ENCODE measurements at places on chromosomes 6 and 20.

GRCh38 chr6:169622618-169623017, 79.2 kb downstream of the WDR27 start:
- DNase-seq = no peak

- no peak for DNase-seq
Observed at GRCh38 chr6:100479179-100480035, 14.7 kb upstream of the SIM1 start.

GRCh38 chr6:112620812-112621569, 273.9 kb downstream of the RFPL4B start:
- no peak for DNase-seq

- DNase-seq = peak; percentile 37
Observed at GRCh38 chr6:16683641-16684194, 77.5 kb downstream of the ATXN1 start.

- no peak for DNase-seq
Observed at GRCh38 chr20:59962155-59962554, 3.9 kb downstream of the CDH26 start.

- no peak for DNase-seq
Observed at GRCh38 chr20:31841928-31842327, 3.5 kb downstream of the FOXS1 start.

GRCh38 chr6:33764036-33764435, 17.3 kb upstream of the IP6K3 start:
- no peak for DNase-seq

GRCh38 chr6:105603788-105604586, 201.1 kb upstream of the PREP start:
- peak; percentile 35 for DNase-seq

- no peak for DNase-seq
Observed at GRCh38 chr6:10154251-10154650, 260.6 kb downstream of the TFAP2A start.

GRCh38 chr6:52537001-52537753, 39.7 kb downstream of the TRAM2 start:
- no peak for DNase-seq

DNA sequence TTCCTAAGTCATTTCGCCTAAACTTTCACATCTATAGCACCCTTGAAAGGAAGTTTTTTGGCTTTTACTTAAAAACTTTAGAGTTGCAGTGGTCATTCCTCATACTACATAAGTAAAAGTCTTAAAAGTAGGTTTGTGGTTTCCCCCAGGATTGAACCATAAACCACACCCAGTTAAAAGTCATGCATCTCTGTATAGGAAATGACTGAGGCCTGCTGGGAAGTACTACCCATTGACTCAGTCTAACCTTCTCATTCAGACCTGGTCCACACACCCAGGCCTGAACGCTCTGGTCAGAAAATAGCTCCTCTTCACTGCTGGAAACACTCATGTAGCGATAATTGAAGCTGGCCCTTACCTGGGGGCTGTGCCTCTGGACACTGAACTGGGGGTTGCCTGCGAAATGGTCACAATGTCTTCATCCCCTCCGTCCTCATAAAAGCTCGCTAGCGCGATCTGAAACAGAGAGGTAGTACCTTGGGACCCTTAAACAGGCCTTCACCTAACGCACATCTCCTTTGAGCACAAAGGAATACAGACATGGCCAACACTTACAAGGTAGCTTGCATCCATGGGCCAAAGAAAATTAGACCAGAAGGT, 2.6 kb downstream of the NSFL1C start:
- no peak for DNase-seq

- DNase-seq = no peak
Observed at GRCh38 chr6:45254253-45254652, 73.9 kb upstream of the RUNX2 start.

GRCh38 chr20:19049514-19049913, 162.9 kb upstream of the SLC24A3 start:
- DNase-seq = no peak

- DNase-seq = no peak
Observed at GRCh38 chr6:106287215-106287614, 38.3 kb downstream of the ATG5 start.

GRCh38 chr6:54992789-54993188, 146.2 kb downstream of the FAM83B start:
- DNase-seq = no peak

DNA sequence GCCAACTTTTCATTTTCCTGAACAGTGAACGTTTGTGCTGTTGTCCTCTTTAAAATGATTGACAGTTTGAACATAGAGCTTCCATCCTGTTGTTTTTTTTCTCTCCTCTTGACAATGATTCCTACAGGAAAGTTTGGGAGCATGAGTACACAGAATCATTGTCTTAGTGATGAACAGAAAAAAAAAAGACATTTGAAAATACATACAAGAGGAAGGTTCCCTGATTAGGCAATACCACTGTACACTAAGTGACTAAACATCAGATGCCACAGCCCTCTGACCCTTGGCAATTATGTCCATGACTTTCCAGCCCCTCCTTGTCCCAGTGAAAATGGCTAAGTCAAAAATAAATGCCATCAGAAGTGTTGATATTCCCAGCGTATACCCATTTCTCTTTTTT, 71.5 kb downstream of the RTN4IP1 start:
- DNase-seq = no peak

DNA sequence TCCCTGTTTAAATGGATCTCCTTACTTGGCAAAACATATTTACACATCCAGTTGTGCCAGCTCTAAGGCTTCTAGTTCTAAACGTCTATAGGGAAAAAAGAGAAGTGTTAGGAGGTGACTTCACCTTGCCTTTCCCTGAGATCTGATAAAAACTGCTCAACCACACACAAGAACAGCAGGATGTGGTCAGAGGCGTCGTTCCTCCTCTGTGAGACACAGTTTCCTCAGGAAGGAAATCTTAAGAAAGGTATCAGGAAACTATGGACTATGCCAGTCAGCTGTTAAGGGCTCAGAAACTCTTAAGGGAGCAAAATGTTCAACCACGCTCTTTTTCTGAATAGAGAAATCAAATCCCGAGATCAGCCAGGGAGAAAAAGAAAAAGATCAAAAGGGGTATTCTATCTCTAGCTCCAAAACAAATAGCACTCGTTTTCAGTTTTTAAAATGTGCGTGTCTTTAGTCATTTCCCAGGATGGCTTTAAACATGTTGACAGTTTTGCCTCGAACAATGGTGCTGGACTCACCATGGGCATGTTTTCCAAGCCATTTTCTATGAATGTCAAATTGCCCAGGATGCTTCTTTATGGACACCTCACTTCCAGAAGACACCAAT, 154.5 kb downstream of the HACE1 start:
- no peak for DNase-seq

- peak; percentile 38 for DNase-seq
Observed at GRCh38 chr6:106823732-106824351, 150.7 kb downstream of the CD24 start.

- no peak for DNase-seq
Observed at GRCh38 chr20:24813080-24813479, 136.0 kb upstream of the CST7 start.

DNA sequence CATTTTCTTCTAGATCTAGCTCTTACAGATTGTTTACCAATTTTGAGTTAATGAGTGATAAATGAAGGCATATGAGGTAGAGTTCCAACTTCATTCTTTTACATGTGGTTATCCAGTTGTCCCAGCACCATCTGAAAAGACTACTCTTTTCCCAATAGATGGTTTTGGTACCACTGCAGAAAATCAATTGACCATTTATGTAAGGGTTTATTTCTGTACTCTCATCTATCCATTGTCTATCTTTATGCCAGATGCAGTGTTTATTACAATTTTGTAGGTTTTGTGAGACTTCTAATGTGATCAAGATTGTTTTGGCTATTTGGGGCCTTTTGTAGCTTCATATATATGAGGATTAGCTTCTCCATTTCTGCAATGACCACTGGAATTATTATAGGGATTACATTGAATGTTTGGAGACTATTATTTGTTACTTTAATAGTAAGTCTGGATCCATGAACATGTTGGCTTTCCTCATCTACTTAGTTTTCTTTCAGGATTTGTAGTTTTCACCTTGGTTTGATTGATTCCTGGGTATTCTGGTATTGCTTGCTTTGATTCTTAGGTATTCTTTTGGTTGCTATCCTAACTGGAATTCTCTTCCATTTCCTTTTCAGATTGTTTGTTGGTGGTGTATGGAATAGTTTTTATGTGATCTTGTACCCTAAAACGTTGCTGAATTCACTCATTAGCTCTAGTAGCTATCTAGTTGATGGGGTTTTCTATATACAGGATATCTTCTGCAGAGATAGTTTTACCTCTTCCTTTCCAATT, 10.4 kb downstream of the SNRPB start:
- DNase-seq = no peak

- DNase-seq = no peak
Observed at GRCh38 chr6:31972709-31973350, 892 bp upstream of the DXO start.

DNA sequence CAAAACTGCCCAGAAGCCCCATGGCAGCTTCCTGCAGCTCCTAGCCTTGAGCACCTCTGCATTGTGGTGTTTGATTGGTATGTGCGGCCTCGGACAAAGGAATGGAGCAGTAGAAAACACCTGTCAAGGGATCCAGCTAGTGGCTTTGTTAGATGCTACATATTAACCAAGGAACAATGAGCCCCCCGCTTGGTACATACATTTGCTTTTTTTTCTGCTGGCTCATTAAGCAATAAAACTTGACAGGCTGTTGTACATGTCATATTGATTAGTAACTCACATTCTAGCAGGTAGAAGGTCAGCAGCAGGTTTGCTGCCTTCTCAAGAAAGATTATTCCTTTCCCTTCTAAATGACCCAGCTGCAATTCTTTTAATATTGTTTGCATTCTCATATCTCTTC, 937 bp downstream of the SPACA1 start:
- no peak for DNase-seq

DNA sequence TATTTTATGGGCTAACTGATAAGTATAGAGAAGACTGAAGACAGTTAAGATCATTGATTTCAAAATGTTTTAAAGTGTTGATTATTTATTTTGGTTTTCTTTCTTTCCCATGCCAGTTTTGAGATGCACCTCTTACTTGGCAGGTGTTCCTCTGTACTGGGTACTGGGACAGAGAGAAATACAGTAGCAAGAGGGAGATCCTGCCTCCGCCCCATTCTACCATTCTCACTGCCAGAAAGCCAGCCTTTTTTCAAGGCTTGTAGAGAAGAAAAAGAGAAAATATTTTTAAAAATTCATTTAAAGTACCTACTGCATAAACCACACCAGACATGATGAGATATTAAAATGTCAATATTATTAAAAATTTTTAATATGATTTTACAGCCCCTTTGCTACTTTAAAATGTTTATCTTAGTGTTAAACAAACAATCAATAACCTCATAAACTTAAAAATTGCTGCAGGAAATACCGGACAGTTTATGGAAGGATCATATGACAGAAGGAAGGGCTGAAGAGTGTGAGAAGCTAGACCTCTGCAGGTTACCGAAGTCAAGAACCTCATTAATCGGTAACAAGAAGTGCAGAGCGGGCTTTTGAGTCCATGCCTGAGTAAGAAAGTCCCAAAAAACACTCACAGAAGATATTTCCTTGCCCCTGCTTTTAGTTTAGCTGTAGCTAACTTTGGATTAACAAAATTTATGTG, 117.8 kb upstream of the ESR1 start:
- DNase-seq = no peak

DNA sequence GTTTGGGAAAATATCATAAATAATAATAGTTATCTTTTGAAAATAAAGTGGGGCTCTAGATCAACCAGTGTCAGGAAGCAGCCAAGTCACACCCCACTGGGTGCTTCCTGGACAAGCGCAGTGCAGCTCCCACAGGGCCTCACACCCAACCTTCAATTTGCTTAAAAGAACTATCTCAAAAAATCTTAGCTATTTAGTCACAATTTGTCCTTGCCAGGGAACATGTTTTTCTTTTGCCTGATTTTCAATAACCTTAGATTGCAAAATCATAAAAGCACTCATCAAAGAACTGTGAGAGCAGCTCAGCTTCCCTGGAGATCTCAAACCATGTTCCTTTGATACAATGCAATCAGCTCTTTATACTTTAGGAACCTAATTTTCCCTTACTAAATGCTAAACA, 1.6 kb upstream of the NCOA7 start:
- DNase-seq = no peak

- no peak for DNase-seq
Observed at GRCh38 chr6:126167726-126168125, 172.2 kb upstream of the CENPW start.

GRCh38 chr6:80547827-80548226, 441.4 kb downstream of the BCKDHB start:
- DNase-seq = no peak

DNA sequence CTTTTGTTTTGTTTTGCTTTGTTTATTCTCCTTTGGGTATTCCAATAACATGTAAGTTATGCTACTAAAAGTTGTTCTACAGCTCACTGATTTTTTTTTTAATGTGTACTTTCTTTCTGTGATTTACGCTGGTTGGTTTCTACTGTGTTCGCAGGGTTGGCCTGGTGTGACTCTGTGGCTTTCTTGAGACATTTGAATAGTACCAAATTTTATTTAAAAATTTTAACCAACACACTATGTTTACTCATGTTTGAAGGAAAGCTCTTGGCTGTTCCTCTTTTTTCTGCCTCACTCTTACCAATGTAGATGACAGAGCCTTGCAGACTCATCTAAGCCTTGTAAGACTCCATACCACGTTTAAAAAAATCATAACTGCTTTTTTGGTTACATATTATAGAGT, 1784.9 kb upstream of the DEFB115 start:
- DNase-seq = no peak

DNA sequence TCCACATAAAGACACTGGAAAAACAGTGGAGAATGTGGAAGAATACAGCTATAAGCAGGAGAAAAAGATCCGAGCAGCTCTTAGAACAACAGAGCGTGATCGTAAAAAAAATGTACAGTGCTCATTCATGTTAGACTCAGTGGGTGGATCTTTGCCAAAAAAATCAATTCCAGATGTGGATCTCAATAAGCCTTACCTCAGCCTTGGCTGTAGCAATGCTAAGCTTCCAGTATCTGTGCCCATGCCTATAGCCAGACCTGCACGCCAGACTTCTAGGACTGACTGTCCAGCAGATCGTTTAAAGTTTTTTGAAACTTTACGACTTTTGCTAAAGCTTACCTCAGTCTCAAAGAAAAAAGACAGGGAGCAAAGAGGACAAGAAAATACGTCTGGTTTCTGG, 57.1 kb downstream of the MAP3K4 start:
- no peak for DNase-seq

- no peak for DNase-seq
Observed at GRCh38 chr6:129790785-129791184, 70.3 kb downstream of the TMEM244 start.

DNA sequence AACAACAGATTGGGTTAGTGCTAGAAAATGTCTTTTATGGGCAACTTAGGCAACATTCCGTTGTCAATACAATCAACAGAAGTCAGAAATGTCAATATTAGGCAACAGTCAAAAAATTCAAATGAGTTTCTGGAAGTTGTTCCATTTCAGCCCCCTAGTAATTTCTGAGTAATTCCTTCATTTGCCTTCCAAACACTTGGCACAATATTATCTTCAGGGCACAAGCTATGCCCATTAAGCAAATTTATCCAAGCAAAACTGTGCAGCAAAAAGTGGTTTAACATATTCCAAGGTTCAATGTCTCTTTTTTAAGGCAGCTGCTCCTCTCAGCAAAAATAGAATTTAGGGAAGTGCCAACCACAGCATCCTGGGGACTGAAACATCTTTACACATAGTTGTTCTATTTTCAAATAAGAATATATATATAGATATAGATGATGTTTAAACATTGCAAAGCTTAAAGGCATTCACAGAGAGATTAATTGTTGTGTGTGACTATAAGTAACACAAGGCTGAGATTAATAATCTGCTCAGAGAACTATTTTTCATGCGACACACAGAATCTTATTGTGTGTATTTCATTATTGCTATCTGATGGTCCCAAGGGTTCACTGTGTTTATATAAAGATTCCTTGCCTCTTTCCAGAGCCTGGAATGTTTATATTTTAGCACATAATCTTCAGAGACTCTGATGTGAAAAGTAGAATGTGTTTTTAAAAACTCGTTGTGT, 75.2 kb upstream of the ADTRP start:
- DNase-seq = no peak

Data from colonic mucosa (tissue), 4 donors.